ENCODE measurements at places on chromosomes 2 and 18.

DNA sequence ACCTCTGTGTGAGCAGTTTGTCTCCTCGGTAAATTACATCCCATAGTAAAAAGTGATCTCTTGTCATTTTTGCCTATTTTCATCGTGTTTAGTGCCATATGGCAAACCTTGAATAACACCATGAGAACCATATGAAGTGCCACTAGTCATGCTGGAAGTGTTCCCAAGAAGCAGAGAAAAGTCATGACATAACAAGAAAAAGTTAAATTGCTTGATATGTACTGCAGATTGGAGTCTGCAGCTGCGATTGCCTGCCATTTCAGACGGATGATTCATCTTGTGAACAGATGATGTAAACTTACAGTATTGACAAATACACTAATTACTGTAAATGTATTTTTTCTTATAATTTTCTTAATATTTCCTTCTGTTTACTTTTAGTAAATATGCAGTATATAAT lies 846.7 kb downstream of the BCL11A start:
- DNase-seq, result no peak

DNA sequence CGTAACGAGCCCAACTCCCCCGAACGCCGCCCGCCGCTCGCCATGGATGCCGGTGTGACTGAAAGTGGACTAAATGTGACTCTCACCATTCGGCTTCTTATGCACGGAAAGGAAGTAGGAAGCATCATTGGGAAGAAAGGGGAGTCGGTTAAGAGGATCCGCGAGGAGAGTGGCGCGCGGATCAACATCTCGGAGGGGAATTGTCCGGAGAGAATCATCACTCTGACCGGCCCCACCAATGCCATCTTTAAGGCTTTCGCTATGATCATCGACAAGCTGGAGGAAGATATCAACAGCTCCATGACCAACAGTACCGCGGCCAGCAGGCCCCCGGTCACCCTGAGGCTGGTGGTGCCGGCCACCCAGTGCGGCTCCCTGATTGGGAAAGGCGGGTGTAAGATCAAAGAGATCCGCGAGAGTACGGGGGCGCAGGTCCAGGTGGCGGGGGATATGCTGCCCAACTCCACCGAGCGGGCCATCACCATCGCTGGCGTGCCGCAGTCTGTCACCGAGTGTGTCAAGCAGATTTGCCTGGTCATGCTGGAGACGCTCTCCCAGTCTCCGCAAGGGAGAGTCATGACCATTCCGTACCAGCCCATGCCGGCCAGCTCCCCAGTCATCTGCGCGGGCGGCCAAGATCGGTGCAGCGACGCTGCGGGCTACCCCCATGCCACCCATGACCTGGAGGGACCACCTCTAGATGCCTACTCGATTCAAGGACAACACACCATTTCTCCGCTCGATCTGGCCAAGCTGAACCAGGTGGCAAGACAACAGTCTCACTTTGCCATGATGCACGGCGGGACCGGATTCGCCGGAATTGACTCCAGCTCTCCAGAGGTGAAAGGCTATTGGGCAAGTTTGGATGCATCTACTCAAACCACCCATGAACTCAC lies 673 bp downstream of the PCBP1 start:
- DNase-seq, result no peak

GRCh38 chr2:56687169-56687568 lies 503.4 kb downstream of the CCDC85A start:
- no peak for DNase-seq

- no peak for DNase-seq
Measured at GRCh38 chr2:184053326-184053725, 545.0 kb upstream of the ZNF804A start.

GRCh38 chr2:170739507-170740046 lies 24.4 kb downstream of the SP5 start:
- DNase-seq, result no peak

DNA sequence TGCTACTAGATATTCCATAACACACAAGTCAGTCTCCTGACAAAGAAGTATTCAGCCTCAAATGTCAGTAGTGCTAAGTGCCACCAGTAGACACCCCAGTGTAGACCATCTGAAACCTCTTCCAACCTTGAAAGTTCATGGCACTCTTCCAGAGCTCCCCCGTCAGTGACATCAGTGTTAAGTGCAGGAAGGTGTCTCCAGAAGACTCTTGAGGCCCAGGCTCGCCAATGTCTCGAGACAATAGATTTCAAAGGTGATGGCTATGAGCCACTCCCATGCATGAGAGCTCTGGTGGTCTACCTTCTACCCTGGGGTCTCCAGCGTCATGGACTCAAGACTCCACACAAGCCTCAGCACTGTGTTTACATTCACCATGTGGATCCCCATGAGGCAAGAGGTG lies 183.8 kb downstream of the SMAD2 start:
- no peak for DNase-seq
